ENCODE measurements at places on chromosomes 5 and 9.

DNA sequence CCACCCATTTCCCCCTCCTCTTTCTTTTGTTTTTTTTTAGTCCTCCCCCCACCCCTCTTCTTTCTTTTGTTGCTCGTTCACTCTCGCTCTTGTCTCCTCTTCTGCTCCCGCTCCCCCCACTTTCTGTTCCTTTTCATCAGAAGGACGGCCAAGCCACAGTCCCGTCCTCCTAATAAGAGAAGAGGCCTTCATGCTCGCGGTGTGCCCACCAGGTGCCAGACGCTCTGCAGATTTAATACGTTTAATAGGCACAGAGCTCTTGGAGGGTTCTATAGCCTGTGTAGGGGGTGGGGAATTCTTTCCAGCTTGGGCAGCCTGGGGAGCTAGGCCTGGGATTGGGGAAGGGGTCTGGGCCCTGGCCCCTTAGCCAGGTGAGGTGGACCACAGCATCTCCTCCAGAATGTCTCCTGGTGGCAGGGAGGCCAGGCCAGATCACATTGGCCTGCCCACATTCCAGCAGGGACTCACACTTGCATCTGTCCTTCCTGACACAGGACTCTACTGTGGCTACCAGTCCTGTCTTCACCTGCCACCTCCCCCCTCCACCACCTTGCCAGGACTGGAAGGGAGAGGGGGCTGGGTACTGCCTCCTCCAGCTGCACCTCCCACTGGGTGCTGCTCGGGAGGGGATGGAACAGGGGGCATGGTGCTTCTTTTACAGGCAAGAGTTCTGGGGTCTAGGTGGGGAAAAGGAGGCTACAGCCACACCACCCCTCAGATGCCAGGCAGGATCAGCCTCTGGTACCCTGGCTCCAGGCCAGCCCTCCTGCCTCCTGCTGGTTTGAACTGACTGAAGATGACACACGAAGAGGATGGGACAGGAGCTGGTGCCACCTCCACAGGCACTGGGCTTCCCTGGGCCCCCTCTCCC lies 6.1 kb upstream of the BARX1 start:
- DNase-seq, result no peak

GRCh38 chr9:14173713-14174112 lies 140.2 kb downstream of the NFIB start:
- DNase-seq, result no peak

DNA sequence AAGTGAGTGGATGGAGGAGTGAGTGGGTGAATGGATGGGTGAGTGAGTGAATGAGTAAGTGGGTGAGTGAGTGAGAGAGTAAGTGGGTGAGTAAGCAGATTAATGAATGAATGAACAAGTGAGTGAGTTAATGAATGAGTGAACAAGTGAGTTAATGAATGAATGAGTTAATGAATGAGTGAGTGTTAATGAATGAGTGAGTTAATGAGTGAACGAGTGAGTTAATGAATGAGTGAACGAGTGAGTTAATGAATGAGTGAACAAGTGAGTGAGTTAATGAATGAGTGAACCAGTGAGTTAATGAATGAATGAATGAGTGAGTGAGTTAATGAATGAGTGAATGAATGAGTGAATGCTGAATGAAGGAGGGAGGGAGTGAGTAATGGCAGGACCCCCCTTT lies 26.4 kb downstream of the NKD2 start:
- no peak for DNase-seq

DNA sequence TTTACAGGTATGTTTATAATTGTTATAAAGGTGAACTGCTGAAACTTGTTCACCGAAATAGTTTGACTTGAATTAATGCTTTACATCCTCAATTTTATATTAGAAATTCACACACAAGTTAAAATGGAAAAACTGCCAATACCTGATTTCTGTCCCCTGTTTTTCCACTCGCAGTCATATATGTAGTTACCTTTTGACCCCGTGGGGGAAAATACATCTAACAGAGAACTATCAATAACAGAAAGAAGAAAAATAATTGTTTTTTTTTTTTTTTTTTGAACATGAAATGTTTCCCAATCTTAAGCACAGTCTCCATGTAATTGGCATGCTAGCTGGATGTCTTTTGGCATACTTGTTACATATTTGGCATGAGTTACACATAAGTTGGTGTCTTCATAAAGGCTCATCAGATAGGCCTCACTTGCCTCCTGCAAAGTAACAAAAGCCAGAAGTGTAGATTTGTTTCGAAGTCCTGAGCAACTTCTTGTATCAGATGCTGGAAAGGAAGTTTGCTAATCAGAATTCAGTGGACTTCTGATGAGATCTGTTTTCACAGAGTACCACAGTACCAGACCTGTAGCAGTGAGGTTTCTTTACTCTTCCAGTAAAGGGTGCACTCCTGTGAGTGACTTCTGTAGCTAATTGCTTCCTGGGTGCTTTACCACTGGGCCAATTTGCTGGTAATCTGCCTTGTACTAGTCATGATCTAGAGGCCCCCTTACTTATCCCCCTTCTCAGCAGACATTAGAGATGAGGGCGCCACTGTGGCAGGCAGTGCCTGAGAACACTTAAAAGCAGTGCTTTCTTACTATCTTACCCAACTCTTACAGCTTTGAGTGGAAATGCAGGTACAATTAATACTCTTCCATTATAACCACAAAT lies 36.2 kb upstream of the CXXC5 start:
- DNase-seq, result no peak

GRCh38 chr5:79619854-79620253 lies 7.6 kb downstream of the TENT2 start:
- no peak for DNase-seq

GRCh38 chr5:61292062-61292657 lies 39.9 kb upstream of the ZSWIM6 start:
- no peak for DNase-seq

DNA sequence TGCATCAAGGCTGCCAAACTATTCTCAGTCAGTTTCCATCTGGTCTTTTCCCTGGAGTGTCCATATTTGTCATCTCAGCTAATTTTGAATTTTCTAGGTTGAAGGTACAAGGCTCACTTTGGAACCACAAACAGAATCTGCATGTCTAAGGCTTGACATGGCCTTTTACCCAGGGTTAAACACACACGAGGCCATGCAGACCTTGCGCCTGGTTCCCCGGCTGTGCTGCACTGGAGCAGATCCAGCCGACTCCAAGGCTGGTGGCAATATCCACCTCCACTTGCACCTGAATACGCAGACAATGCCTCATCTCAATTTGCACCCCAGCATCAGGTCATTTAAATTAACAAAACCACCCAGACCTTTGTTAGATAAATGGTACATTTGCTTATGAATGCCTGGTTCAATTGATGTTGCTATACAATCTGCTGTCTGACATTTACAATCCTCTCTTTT lies 276.2 kb downstream of the HSPA4 start:
- DNase-seq, result no peak

GRCh38 chr9:84751921-84752320 lies 82.4 kb downstream of the NTRK2 start:
- no peak for DNase-seq

GRCh38 chr9:73916016-73916673 lies 581.0 kb upstream of the RORB start:
- DNase-seq, result no peak

DNA sequence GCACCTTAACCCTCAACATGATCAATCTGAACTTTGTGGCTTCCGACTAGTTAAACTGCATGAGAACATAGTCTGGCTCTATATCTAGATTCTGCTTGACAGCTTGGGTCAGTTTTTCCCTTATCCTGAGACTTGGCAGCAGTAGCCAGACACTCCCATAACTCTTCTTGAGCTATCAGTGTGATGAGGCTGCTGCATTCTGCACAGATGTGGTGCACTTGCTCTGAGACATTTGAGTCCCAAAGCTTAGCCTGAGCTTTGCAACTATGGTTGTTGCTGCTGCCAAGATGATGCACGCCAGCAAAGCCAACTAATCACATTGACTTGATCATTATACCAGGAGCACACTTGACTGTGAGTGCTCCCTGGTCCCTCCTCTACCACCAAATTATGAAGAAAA lies 36.2 kb downstream of the MOCS2 start:
- no peak for DNase-seq

- DNase-seq, result no peak
Observed at GRCh38 chr5:73495772-73496335, 2.4 kb upstream of the BTF3 start.
